ENCODE measurements at places on chromosomes 3 and 15.
A peak's percentile ranks its signal among the peaks of the same experiment; 100 is the strongest.

DNA sequence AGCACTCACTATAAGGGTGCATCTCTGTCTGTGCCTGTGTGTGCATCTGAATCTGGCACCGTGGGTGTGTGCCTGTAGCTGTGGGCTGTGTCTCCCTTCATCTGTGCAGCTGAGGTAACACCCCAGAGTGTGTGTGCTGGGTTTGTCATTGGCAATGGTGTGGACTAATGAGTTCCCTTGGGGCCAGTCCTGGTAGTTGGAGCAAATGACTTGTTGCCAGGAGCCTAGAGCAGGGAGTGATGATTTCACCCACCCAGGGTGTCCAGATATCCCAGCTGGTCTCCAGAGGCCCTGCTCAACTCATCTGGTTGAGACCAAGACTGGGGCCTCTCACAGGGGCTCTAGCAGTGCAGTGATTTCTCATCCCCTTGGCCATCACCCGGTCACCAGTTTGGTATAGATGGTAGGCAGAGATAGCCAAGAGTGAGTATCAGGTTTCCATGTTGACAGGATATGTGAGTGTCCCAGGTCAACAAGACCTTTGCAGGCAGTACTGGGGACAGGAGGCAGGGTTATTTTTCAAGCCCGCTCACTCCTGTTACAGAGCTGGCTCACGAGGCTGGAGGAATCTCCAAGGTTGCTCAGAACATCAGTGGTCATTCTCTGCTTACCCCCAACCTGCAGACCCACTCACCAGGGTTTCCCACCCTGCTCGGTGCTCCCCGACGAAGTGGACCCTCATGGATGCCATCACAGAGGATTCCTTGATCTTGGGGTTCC, 4.1 kb upstream of the HDAC11 start:
- peak; percentile 68 for DNase-seq

- no peak for DNase-seq
These were observed 62.7 kb downstream of the RHCG start for GRCh38 chr15:89433686-89434085.

- no peak for DNase-seq
These were observed 580.0 kb downstream of the FOXP1 start for GRCh38 chr3:71003511-71003910.

DNA sequence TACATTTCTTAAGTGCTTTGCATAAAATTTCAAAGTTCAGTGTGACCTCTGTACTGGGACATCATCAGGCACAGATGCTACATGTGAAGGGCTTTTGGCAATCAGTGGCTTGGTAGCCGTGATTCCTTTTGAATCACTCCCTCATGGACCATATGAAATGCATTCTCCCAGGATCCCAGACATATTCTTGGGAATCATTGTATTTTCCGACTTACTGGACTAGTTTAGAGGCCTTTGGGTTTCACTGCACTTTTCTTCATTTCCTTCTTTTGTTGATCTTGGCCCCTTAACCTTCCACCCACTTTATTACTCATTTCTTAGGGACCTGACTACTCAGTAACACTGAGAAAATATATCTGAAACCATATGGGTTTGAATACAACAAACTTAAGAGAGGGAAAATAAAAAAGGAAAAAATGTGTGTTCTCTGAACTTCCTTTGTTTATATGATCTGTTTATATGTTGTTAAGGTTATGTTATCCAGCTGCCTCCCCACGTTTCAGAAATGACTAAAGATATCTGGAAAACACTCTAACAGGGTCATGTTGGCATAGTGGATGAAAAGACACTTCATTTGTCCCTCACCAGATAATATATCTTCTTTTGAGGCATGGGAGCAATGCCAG, 35.1 kb downstream of the HMG20A start:
- DNase-seq = no peak

GRCh38 chr3:179513862-179514261, 48.9 kb upstream of the ACTL6A start:
- no peak for DNase-seq

DNA sequence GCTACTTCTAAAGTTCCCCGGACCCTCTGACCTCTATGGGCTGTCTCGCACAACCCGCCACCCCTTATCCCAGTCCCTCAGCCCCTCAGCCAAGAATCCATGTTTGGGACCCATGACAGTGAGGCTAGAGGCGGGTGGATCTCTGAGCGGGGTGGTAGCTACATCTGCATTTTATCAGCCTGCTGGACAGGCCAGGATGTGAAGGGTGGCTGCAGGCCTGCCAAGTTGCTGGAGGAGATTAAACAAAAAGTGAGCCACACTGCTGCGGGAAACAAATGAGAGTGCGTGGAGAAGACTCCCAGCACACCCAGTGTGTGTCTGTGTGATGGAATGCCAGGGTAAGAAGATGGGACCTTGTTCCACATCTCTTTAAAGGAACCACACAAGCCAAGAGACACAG, 51.1 kb upstream of the SPATA12 start:
- no peak for DNase-seq

DNA sequence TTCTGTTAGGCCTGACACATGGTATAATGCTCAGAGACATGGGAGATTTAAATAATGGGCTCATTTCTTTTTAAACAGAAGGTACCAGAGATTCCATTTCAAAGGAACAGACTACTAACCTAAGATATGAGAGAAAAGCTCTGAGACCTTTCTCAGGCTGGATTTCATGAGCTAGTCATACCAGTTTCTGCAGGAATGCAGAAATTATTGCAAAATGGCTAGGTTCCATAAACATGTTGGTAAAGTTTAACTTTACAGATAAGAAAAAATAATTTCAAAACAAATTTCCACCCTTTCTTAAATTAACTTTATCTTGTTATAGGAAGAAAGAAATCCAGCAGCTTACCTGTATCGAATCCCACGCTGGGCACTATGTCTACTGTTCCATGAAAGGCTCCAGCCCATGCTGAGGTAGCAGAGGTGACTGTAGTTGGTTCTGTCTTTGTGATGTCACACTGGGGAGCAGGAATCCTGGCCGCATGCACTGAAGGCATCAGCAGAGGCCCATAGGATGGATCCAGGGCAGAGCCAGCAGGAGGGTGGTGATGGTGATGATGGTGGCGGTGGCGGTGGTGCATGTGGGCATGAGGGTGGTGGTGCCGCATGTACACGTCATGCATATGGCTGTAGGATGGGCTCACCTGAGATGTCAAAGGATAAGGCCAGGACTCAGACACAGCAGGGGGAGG, 22.6 kb downstream of the VGLL3 start:
- DNase-seq = no peak

DNA sequence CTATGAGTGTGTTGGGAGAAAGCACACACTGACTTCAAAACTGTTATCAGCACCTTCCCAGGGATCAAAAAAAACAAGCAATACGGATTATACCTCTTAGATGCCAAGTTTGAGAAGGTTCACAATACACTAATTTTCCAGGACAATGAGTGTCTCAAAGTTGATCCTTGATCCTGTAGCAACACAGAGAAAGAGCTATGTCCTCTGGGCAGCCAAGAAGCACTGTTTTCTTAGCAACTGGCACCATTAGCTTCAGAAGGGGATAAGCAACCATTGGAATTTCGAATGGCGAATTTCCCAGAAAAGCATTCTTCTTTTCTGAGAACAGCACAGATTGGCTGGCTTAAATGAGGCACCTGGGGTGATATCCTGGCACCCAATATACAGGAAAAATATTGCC, 270.3 kb upstream of the RORA start:
- DNase-seq = no peak

DNA sequence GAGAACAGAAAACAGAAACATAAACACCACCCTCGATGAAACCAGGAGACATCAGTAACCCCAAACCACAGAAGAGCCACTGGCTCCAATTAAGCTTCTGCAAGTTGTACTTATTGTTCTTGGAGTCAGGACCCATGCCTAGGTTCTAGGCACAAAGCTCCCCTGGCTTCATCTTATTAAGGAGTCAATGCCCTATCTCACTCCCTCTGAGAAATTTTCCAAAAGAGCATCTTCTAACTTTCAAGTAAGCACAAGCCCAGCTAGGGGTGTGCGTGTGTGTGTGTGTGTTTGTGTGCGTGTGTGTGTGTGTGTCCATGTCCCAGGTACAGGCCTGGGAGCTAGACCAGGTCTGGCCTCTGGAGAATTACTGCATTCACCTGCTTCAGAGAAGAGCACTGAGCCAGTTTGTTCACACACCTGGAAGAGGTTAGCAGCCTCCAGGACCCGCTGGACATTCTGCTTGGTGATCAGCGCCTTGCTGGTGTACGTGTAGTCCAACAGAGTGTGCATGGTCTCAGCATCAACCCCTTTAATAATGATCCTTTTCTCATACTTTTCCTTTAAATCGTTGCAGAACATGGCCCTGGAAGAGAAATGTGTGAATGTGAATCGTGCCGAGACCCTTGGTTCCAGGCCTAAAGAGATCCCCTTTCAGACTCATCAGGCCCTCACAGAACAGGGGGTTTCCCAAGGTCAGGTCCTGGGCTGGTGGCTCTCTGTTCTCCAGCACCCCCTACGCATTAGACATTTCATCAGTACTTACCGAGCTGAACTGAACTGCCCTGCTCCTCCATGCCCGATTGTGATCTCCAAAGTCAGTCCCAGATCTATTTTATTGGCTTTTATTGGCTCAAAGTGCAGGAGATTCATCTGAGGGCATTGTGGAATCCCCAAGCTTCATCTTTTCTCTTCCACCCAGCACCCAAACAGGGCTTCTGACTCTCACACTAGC, 27.8 kb downstream of the KLHL6 start:
- DNase-seq = no peak

- no peak for DNase-seq
These were observed 323.3 kb downstream of the CTNNB1 start for GRCh38 chr3:41522612-41523011.

- DNase-seq = no peak
These were observed 722.0 kb upstream of the CFAP20DC start for GRCh38 chr3:59771768-59772181.

DNA sequence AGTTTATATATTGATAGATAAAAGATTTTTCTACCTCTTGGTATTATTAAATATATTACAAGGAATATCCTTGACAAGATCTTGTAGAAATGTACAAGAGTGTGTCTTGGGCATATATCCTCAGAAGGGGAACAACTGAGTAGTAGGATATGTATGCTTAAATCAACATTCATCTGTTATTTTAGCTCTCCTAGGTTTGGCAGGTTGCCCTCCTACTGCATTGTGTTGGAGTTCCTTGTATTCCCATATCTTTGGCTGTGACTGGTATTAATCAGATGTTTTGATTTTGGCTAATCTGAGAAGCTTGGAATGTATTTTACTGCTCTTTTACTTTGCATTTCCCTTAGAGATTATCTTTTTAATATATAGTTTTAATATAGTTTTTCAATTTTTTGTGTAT, 4.6 kb downstream of the MYRIP start:
- DNase-seq = peak; percentile 85

DNA sequence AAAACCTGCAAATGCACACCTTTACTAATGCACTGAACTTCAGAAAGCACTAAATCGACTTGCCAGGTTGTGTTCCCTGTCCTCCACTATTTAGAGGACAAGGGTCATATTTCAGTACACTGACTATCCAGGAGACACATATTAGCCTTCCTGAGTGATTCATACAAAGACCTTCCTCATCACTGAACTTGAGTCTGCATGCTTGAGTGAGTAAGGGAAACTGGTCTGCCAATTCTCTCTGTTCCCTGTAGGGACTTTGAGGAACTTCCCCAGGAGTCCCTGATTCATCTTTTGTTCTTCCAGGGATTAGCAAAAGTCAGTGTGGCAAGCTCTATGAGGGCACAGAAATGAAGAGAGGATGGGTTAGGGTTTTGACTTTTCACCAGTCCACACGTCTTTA, 565.9 kb downstream of the PDCD6IP start:
- peak; percentile 21 for DNase-seq

- no peak for DNase-seq
These were observed 360.9 kb upstream of the CBLB start for GRCh38 chr3:106229495-106230278.

- DNase-seq = no peak
These were observed 33.9 kb downstream of the RAB27A start for GRCh38 chr15:55255714-55256113.

DNA sequence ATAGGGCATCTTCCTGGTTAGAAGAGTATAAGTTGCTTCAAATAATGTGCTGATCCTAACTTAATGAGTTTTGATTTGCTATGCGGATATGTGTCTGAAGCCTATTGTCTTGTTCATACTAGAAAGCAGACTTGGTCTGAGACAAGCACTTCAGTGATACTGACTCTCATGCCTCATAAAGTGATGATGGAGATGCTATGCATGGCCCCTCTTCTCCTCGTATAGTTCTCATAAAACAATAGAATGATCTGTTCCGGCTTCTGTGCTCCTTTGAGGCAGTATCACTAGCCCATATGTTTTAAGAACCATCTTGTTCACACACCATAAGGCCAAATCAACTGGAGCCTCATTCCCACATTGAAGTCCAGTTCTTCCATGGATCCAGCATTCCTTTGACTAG, 222.1 kb downstream of the LRTM1 start:
- no peak for DNase-seq

- DNase-seq = no peak
These were observed 231.6 kb downstream of the XXYLT1 start for GRCh38 chr3:195039180-195039843.

DNA sequence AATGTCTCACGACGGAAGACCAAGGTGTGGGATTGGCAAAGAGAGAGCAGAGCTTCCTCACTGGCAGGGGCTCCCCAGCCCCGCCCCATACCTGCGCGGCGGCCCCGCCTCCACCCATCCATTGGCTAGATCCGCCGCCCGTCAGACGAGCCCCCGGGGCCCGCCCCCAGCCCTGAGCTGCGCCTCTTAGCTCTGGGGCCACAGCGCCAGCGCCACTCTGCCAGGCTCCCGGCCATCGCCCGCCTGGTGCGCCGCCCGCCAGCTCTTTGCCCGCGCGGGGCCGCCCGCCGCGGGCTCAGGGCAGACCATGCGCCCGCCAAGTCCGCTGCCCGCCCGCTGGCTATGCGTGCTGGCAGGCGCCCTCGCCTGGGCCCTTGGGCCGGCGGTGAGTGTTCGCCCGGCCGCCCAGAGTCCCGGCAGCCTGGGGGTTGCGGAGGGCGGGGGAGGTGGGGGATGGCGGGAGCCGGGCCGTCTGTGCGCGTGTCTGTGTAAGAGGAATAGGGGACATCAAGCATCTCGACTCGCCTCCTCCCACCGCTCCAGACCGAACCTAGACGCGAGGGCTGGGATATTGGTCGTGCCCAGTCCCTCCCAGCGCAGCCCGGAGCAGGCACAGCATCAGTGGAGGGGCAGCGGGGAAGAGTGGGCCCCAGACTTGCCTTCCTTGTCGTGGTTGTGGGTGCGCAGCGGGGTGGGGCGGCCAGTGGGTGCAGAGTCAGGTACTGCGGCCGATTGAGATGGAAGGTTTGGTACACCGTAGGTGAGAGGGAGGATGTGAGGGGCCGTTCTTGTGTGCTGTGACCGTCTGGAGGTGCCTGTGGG, at the start of gene VIPR1:
TSS of gene VIPR1 (plus strand) at position 215 of the 822 bp plus-strand sequence. CDS start at position 308, 93 bp downstream.
- DNase-seq = peak; percentile 89

DNA sequence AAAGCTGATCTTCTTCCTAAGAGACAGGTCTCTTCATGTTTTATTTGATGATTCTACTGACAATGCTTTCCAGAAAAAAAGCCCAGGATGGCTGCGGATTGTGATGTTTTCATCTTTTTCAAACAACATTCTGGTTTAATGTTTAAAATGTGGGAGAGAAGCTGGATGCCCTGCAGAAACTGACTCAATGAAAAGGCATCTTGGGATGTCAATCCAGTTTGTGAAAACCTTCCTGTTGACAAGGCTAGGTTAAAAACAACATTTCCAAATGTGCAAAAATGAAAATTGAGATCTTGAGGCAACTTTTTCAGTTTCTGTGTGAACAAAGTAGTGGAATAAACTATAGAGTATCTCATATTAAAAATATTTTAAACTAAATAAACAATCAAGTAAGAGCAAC, 156.0 kb upstream of the MRPL3 start:
- no peak for DNase-seq

- no peak for DNase-seq
These were observed 203.0 kb downstream of the AKAP13 start for GRCh38 chr15:85583442-85583841.

- no peak for DNase-seq
These were observed 1.3 kb downstream of the SLC6A6 start for GRCh38 chr3:14403619-14404155.
